Central memory CD8-positive, alpha-beta T cell (primary cell): ENCODE measurements at places on chromosomes 2 and 18.

GRCh38 chr18:46866523-46866922, 50.8 kb downstream of the PIAS2 start:
- DNase-seq, result no peak
- no peaks in the 10 kb centered on the region for H3K36me3 ChIP-seq
- peaks cover 15% of the 10 kb centered on the region for H3K4me1 ChIP-seq
- H3K4me3 ChIP-seq, result no peak overlapping the region
- no peaks in the 10 kb centered on the region for H3K27me3 ChIP-seq

DNA sequence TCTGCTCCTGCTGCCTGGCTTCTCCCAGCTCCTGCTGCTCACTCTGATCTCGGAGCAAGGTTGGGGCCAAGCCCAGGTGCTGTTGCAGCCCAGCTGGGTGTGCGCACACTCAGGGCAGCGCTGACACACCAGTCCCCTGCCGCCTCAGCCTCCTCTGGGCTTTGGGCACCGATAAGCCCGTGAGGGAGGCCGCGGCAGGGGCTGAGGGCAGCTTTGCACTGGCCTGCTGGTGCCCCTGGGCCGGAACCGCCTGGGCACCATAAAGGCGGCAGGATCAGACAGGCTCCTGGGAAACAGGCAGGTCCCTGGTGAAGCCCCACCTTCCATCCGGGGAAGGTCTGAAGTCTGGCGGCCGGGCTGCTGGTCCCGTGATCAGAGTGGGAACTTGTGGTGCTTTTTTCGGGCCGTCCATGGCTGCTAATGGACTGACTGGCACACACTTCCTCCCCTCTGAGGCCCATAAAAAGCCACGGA, 14.1 kb upstream of the EML6 start:
- H3K4me1 ChIP-seq, result no peaks in the 10 kb centered on the region
- no peak overlapping the region for H3K27ac ChIP-seq

DNA sequence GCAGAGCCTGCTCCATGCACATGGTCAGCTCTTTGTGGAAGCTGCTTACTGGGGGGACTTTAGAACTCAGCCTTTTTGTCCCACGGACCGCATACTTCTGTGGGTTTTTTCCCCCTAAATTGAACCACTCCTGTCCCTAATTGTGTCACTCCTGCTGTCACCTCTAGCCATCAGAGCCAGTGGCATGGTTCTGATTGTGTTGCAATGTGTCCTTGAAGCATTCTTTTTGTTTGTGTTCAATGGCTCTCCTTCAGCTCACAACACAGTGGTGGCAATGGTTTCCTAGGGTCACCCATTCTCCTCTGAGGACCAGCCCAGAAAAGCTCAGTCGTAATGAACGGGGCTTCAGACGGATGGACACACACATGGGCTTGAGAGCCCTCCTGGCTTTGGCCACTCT, 35.4 kb downstream of the CDCA7 start:
- DNase-seq, result no peak
- H3K27me3 ChIP-seq, result peaks cover 16% of the 10 kb centered on the region
- H3K4me3 ChIP-seq, result no peak overlapping the region
- no peaks in the 10 kb centered on the region for H3K36me3 ChIP-seq

DNA sequence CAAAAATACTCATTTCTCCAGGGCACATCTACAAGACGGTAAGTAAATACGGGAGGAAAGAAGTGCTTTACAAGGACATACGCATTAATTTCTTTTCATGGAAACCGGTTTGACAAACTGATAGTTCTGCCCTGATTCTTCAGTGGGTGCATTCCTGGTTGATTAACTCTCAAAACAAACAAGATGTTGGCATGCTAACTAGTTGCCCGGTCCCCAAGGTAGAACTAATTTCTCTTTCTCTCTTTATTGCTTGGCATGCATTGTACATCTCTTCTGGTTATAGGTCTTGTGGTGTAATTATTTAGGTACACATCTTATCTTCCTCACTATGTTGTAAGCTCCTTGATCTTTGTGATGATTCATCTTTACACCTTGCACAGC, 46.9 kb upstream of the SPATS2L start:
- H3K36me3 ChIP-seq, result no peaks in the 10 kb centered on the region
- no peak for DNase-seq
- peaks cover 14% of the 10 kb centered on the region for H3K27me3 ChIP-seq
- no peak overlapping the region for H3K4me3 ChIP-seq

DNA sequence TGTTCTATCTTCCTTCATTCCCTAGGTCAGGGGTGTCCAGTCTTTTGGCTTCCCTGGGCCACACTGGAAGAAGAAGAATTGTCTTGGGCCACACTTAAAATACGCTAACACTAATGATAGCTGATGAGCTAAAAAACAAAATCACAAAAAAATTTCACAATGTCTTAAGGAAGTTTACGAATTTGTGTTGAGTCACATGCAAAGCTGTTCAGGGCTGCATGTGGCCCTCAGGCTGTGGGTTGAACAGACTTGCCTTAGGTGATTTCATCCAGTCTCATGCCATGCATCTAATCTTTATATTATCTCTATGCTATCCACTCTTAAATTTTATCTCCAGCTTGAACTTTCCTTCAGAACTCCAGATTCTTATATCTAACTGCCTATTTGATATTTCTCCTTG, 80.1 kb downstream of the CCDC85A start:
- no peak overlapping the region for H3K27ac ChIP-seq
- H3K36me3 ChIP-seq, result no peaks in the 10 kb centered on the region
- no peak for DNase-seq
- H3K27me3 ChIP-seq, result no peaks in the 10 kb centered on the region
- H3K4me1 ChIP-seq, result no peaks in the 10 kb centered on the region
- H3K4me3 ChIP-seq, result no peak overlapping the region

DNA sequence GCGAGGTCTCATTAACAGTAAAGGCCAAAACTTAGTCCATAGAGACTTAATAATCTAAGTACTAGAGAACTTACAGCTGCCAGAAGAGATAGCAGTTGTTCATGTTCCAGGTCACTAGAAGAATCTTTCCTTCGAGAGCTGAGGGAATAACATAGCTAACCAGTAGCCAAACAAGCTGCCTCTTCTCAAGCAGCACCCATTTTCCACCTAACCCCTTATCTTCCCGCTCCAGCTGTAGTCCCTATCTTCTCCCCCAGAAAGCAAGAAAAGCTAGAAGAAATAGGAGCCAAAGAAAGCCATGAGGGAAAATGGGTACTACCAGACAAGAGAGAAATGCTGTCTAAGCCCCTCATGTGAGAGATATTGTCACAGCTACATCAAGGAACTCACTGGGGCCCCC, 24.0 kb downstream of the SULT1C4 start:
- H3K36me3 ChIP-seq, result no peaks in the 10 kb centered on the region
- H3K4me1 ChIP-seq, result no peaks in the 10 kb centered on the region
- H3K27ac ChIP-seq, result no peak overlapping the region
- peaks cover 24% of the 10 kb centered on the region for H3K27me3 ChIP-seq
- no peak for DNase-seq
- H3K4me3 ChIP-seq, result no peak overlapping the region

DNA sequence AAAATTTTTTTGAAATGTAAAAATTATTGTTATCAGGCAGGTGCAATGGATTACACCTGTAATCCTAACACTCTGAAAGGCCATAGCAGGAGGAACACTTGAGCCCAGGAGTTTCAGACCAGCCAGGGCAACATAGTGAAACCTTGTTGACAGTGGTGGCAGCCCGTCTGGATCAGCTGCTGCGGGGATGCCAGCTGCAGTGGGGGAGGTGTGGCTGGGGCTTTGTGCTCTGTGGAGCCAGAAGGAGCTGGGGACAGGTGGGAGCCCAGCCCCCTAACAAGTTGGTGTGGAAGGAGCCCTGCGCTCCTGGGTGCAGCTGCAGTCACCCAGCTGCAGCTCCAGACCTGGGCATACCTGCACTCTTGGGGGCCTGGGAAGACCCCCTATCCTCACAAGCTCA, 182.4 kb upstream of the MC4R start:
- no peak for DNase-seq
- no peaks in the 10 kb centered on the region for H3K27me3 ChIP-seq
- no peaks in the 10 kb centered on the region for H3K4me1 ChIP-seq
- H3K27ac ChIP-seq, result no peak overlapping the region
- H3K4me3 ChIP-seq, result no peak overlapping the region

GRCh38 chr18:58776084-58776483, 88.6 kb upstream of the ZNF532 start:
- H3K27ac ChIP-seq, result no peak overlapping the region
- no peaks in the 10 kb centered on the region for H3K4me1 ChIP-seq
- DNase-seq, result no peak
- peaks cover 12% of the 10 kb centered on the region for H3K27me3 ChIP-seq
- H3K4me3 ChIP-seq, result no peak overlapping the region
